ENCODE measurements at places on chromosomes 4 and X.

- no peak for DNase-seq
These were observed 58.1 kb downstream of the RAB40A start for GRCh38 chrX:103461156-103461555.

- DNase-seq = no peak
These were observed 512 bp upstream of the ANTXR2 start for GRCh38 chr4:80073473-80074008.

GRCh38 chr4:37812713-37813112 is 13.8 kb upstream of the PGM2 start:
- no peak for DNase-seq

DNA sequence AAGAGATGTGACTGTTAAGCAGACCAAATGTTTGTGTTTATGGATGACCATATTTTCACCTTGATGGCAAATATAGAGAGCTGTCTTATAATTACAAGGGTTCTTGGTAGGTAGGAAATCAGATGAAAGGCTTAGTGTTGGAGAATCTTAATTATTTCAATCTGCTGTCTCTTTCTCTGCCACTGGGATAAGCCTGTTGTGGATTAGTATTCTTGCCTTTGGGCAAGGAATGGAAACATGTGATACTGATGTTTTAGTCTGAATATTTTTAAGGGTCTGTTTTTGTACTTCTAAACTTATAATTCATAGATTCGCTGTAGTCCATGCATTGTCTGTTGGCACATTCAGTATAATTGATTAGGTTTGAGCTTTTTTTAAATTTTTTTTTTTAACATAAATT is 23.7 kb upstream of the NUDT6 start:
- no peak for DNase-seq

GRCh38 chr4:189001283-189001970 is 862.2 kb downstream of the TRIML1 start:
- DNase-seq = no peak

GRCh38 chr4:134024251-134024650 is 177.3 kb downstream of the PABPC4L start:
- no peak for DNase-seq

DNA sequence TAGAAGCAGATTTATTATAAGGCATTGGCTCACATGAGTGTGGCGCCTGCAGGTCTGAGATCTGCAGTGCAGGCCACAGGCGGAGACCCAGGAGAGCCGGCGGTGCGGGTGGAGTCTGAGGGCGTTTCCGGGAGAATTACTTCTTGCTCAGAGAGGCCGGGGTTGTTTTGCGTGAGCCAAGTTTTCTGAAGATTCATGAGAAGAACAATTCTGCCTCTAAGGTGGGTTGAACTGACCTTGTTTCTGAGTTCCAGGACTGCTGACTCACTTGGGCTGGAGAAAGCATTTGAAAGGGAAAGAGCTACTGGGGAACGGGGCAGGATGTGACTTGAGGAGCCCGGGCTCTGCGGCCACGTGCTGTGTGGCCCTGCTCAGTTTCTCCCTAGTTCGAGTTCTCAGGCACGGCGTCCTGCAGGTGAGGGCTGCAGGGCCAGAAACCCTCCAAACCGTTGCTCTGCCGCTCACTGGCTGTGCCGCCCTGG is 36.7 kb upstream of the SORCS2 start:
- DNase-seq = no peak

GRCh38 chr4:123659262-123659661 is 262.7 kb downstream of the SPRY1 start:
- DNase-seq = no peak

GRCh38 chr4:111650146-111650545 is 495.1 kb upstream of the FAM241A start:
- no peak for DNase-seq

DNA sequence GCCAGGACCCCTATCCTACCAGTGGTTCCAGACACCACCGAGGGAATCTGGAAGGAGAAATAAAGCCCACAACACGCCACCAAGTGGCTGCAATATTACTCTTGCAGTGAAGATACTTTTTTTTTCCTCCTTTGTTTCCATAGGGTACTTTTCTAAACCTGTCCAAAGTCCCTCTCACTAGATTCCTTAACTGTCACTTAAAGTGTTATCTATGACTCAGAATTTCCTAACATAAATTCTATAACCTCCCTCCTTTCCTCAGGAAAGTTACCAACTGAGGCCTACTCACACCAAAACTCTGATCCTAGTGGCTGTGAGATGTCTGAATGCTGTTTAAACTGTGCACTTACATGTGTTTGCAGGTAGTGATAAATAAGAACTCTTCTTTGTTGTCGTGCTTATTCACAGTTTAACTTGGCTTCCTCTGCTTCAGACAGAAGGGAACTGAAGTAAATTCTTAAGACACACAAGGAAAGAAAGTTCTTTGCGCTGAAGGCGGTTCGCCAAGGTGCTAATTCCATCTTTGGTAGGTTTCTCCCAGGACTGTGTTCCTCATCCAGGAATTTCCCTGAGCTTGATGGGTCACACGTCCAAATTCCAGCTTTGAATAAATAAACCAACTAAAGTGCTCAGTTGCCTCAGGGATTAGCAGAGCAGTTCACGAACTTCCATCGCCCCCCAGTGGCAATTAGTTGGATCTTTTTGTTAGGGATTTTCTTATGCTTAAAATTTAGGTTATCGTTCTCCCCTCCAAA is 10.7 kb upstream of the HCCS start:
- DNase-seq = no peak

DNA sequence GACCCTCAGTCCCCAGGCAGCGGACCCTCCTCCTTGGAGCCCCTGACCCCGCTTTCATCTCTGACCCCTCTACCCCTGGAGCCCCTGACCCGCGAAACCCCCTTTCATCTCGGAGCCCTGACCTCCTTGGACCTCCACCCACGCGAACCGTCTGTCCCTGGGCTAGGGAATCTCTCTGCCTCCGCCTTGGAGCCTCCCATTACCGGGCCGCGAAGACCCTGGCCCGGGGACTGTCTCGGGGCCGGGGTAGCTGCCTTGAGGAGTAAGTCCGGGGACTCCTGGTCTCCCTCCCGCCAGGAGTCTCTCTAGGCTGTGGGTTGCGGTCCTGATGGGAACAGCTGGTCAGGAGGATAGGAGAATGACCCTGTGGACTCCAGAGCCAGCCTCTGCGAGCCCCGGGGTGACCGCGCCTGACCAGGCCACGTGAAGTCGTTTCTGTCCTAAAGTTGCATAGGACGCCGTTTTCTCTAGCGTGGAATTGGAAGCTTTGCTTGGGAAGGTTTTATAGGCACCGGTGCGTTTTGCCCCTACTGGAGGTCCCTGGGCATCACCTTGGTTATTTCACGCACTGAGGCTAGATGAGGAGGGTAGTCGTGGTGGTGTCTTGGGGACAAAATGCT is 824 bp downstream of the TBC1D14 start:
- no peak for DNase-seq

DNA sequence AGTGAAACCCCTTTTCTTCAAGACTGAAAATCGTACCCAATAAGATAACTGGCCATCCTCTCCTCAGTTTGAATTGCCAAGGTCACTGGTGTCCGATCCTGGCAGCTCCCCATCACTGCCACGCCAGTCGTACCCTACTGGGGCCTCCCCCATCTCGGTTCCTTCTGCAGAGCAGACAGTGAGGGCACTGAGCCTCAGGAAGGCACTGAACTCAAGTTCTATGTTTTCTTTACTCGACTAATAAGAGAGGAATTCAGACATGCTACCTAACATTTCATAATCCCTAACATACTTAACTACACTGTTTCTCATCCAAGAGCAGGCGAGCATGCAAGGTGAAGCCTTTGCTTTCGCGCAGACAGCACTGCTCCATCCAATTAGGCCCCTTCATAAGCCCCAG is 23.4 kb downstream of the ZFYVE28 start:
- DNase-seq = no peak

- DNase-seq = no peak
These were observed 1.4 kb downstream of the RWDD4 start for GRCh38 chr4:183657564-183657963.

- no peak for DNase-seq
These were observed 69.3 kb downstream of the HHIP start for GRCh38 chr4:144715230-144715629.

GRCh38 chr4:103032574-103032973 is 13.1 kb upstream of the SLC9B1 start:
- DNase-seq = no peak

GRCh38 chr4:168920441-168921065 is 89.5 kb downstream of the CBR4 start:
- DNase-seq = no peak

DNA sequence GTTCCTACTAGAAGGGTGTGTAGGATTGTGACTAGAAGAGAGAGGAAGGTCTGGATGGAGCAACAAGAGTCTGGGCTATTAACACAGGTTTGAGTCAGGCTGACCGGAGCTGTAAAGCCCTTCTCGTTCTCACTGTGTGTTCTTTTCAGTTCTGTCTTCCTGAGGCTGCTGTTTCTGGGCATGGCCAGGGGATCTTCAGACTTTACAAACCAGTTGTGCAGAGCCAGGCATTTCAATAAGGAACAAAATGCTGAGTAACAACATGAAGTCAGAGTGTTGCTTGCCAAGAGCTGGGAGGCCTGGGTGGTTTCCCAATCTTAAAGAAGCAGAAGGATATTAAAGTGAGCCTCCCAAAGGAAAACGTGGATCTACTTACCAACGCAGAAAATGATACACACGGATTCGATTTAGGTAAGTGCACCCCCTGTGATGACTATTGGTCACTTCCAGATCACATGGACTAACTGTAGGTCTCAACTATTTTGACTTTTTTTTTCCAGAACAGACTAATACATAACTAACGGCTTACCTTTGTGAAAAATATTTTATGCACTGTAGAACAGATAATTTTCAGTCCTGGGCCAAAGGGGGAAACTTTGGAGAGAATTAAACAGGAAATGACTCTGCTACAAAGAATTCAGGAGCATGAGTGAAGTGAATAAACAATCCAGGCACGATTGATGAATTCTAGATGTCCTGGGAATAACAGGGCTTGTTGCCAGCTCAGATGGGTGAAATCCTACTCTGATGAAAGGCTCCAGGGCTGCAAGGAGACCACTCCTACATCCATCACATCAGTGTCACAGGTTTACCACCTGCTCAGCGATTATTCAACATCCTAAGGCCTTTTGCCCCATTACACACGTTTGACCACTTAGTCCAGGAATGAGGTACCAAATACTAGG is 94.5 kb downstream of the ANXA3 start:
- DNase-seq = no peak

DNA sequence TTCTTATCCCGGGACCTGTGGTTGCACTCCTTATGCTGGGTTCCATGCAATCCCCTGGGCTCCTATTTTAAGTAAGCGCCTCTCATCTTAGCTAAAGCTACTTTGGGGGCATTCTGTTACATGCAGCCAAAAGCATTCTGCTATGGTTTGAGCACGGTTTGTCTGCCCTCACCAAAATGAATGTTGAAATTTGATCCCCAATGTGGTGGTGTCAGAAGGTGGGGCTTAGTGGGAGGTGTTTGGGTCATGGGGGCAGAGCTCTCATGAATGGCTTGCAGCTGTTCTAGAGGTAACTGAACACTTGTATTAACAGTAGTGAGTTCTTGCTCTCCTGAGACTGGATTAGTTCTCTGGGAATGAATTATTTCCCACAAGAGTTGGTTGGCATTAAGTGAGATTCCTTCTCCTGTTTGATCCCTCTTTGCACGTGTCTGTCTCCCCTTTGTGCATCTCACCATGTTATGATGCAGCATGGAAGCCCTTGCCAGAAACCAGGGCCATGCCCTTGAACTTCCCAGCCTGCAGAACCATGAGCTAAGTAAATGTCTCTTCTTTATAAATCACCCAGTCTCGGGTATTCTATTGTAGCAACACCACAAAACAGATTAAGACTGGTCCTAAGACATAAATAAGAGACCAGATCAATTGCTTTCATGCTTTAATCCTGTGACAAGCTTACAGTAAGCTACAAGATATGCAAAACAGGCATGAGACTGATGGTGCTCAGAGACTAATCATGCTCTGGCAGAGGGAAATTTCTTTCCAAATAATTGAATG is 141.8 kb downstream of the TSPAN5 start:
- DNase-seq = no peak

GRCh38 chrX:119618439-119618838 is 12.2 kb upstream of the NKRF start:
- DNase-seq = no peak

DNA sequence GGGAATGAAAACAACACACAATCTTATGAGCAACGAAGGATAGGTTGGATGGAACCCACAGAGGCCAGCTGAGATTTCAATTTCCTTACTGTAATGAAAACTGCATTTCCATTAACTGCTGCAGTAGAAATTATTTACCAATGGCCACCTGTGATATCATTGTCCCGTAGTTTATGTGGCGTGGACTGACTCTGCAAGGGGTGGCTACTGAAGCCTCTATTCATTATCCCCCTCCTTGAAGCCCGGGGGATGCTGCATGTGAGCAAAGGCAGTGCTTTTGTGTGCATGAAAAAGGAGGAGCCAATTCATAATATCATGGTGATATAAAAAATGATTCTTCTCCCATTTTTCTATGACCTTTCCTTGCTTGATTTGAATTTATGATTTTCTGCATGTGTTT is 207.8 kb downstream of the PTTG2 start:
- no peak for DNase-seq

- no peak for DNase-seq
These were observed 828.9 kb downstream of the GLUD2 start for GRCh38 chrX:121876305-121876704.
